Posterior cingulate gyrus (tissue), 11 donors: ENCODE measurements at places on chromosomes 5 and 9.

DNA sequence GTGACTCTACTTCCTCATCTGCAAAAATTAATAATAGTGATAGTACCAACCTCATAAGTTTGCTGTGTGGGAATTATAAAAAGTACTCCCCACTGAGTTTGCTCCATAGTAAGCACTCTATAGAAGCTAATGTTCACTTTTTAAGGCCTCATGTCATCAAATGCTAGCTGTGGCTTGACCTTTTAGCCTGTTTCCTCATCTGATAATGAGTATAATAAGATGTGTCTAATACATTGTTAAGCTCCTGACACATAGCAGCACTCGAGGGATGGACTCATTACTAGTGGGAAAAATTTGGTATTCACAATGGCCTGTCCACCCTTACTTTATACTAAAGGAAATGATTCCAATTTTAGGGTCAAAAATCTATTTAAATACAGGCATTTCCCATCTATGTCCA is 26.1 kb upstream of the CAST start:
- no peak for DNase-seq

DNA sequence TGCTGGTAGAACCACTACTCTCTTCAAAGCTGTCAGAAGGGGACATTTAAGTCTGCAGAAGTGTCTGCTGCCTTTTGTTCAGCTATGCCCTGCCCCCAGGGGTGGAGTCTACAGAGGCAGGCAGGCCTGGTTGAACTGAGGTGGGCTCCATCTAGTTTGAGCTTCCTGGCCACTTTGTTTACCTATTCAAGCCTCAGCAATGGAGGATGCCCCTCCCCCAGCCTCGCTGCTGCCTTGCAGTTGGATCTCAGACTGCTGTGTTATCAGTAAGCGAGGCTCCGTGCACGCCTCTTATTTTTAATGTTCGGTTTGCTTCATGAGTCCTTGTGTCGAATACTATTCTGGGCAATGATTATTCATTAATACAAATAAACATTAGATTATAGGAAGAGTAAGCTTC is 3.1 kb upstream of the SLC27A6 start:
- no peak for DNase-seq

DNA sequence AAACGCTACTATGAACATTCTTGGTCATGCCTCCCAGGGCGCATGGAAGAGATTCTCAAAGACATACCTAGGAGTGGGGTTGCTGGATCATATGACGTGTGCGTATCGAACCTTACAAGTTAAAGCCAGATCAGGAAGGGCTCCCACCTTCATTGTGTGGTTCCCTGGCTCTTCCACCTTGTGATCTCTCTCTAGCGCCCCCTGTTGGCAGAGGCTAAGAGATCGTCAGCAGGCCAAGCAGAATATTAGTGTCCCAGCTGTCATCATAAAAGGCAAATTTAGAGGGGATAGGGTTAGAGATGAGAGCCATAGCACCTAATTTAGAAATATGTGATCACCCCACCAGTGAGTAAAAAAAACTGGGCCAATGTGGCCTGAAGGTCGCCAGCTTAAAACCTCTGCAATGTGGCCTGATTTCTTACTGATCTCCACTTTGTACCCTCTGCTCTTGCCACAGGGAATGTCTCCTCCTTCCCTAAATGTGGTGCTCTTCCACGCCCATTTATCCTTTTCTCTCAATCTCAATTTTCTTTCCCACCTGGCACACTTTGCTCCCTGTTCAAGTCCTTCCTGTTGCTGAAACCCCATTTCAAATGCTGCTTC is 91.7 kb upstream of the SHB start:
- no peak for DNase-seq

GRCh38 chr9:133507246-133507965 is 17.4 kb downstream of the MYMK start:
- no peak for DNase-seq

DNA sequence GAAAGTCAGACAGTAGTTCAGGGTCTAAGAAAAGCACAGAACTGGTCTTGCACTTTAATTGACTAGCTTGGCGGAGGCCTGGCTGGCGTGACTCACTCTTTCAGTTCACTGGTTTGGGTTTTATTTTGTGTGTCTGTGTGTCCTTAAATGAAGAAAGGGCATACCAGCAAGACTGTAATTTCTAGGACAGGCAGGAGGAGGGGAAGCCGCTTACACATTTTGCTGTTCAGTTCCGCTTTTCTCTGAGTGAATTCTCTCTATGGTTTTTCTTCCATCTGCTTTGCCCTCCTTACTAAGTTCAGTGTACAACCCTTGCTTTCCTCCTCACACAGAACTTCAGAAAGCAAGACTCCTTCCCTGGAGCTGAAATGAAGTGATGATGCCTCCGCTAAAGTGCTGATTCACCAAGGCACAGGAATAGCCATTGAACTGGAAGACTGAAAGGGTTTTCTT is 150.8 kb downstream of the MEF2C start:
- no peak for DNase-seq

- no peak for DNase-seq
Observed at GRCh38 chr9:25990376-25990775, 312.1 kb upstream of the TUSC1 start.

DNA sequence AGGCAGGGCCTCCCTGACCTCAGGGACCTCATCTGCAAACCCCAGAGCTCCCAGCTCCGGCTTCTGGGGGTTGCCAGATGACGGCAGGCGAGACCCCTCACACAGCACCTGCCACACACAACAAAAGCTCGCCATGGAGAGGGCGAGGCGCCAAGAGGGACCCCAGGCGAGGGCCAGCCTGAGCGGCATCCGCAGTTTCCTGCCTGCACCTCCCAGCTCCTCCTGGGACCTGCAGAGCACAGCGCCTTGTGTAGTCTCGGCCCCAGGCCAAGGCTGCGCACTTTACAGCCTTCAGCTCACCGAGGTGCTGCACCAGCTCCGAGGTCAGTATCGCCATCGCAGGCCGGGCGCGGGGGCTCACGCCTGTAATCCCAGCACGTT is 82.4 kb upstream of the ADAMTS2 start:
- DNase-seq: no peak

GRCh38 chr5:77876862-77877502 is 100.8 kb upstream of the TBCA start:
- DNase-seq: no peak

GRCh38 chr9:72952914-72953313 is at the start of gene ALDH1A1:
ALDH1A1 (minus strand) TSS chr9:72953053; CDS start chr9:72953000, 53 bp downstream.
- no peak for DNase-seq

DNA sequence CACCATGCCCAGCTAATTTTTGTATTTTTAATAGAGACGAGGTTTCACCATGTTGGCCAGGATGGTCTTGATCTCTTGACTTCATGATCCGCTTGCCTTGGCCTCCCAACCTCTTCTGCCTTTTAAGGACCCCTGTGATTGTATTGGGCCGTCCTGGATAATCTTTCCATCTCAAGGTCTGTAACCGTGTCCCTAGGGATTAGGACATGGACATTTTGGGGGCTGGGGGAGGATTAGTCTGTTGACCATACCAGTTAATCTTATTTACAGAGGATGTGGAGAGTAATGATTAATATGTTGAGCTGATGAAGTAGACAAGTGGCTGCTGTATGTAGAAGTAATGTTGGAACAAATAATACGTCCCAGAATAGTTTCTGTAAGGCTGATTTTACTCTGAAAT is 23.1 kb downstream of the LNPEP start:
- no peak for DNase-seq

- no peak for DNase-seq
Observed at GRCh38 chr5:133427121-133427777, 185.1 kb downstream of the FSTL4 start.

DNA sequence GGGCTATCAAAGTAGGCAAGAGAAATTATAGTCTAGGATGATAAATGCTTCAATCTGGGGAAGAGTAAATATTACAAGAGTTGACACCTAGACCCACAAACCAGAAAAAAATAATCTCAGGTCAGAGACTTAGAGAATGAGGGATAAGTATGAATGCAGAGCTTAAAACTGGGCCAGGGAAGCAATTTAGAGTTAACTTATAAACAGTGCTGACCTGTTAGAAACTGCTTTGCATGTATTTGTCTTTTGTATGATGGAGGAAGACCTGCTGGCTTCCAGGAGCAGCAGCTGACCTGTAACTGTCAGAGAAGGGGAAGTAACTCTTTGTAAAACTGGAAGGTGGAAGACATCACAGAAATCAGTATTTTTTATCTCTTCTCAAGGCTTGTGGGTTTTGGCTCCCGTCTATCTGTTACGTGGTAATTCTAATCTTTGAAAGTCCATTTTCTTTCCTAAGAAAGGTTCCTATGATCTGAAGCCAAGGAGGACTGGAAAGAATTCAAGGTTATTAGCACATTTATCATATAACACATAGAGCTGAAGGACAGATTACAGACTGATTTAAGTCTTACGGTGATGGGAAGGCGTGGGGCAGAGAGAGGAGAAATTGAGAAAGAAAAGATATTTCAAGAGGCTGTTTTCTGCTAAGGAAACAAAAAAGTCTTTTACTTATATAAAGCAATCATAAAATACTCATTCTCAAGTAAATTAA is 114.7 kb upstream of the ADAMTS19 start:
- no peak for DNase-seq

DNA sequence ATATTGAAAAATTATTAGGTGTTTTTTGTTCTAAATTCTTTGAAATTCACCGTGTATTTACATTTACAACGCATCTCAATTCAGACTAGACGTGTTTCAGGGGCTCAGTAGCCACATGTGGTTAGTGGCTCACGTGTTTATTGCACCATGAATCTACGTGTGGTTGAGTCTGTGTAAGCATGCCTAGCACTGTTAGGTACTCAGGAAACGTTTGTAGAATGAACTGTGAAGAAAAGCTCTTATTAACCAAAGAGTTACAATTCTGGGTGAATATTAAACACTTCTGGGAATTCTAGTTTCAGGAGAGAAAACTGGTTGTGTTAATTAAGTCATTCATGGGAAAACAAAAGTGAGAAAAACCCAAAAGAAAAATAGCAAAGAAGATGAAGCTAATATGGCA is 117.5 kb upstream of the CDH6 start:
- DNase-seq: no peak

DNA sequence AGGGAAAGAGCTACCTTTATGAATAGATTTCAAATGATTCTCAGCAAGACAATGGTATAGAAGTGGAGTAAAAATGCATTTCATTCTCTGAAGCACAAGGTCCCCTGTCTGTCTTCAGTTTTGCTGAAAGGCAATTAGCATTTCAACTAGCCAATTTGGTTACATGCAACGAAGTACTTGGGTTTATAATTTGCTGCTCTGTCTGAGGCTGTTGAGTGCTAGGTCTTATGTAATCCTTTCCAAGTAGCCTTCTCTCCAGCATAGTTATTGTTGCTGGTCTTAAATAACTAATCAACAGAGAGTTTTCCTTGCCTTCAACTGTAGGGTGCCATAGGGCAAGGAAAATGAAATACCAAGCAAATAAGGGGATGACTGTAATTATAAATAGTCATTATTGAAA is 4.5 kb downstream of the ADGRV1 start:
- DNase-seq: no peak
